ENCODE measurements at places on chromosomes 12 and 14.

DNA sequence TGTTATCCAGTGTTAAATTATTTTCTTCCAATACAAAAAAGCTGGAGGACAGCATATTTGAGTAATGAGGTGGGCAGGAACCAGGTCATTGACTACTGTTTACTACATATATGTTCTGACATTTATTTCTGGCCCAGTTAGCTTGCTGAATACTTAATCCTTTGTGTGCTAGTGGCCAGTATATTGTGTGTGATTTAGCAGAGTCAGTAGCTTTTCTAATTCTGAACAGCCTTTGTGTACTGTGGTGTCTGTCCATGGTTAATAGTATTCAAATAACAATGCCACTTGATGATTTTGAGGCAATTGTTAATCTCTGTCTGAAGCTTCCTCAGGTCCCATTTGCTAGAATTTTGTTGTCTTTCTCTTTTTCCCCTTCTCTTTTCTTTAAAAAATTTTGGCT lies 286.5 kb upstream of the E2F7 start:
- no peak for DNase-seq

DNA sequence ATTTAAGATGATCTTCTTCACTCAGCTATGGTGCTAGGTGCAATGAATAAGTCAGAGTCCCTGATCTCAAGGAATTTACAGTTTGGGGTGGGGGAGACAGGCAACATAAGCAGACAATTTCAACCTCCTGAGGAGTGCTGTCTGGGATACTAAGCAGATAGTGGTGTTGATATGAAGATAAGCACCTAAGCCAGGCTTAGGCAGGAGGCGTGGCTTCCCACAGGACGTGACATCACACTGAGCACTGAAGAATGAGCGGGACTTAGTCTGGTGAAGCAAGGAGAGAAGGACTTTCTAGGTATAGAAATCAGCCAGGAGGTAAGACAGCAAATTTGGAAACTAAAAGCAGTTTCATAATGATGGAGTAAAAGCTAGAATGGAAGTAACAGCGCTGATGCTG lies 6.8 kb downstream of the PRPH start:
- DNase-seq = no peak

- no peak for DNase-seq
These were observed 230.0 kb downstream of the SOX5 start for GRCh38 chr12:23719493-23719892.

DNA sequence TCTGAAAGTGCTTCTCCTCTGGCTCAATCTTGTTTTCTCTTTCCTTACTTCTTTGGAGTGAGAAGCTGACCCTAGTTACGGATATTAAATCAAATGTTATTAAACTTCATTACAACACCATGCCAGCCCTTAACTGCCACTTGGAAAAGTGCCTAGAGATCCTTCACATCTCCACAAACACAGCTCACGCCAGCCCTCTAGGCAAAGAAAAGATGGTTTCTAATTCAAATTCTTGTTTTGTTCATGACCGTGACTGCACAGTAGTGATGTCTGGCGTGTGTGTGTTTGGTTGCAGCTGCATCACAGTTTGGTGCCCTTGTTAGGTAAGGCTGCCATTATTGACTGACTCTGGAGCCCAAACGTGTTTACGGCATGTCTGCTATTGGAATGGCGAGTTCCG lies 113.0 kb downstream of the BEGAIN start:
- no peak for DNase-seq

- no peak for DNase-seq
These were observed 463.1 kb downstream of the RAD51B start for GRCh38 chr14:68282479-68283377.

- no peak for DNase-seq
These were observed 14.6 kb upstream of the C1S start for GRCh38 chr12:7045913-7046312.

- DNase-seq = no peak
These were observed 51.1 kb downstream of the CALM1 start for GRCh38 chr14:90447720-90448497.

GRCh38 chr12:103138538-103138937 lies 181.1 kb downstream of the ASCL1 start:
- DNase-seq = no peak

GRCh38 chr12:87930033-87930432 lies 99.2 kb downstream of the C12orf50 start:
- no peak for DNase-seq

GRCh38 chr14:99261912-99262787 lies 9.8 kb downstream of the BCL11B start:
- no peak for DNase-seq

DNA sequence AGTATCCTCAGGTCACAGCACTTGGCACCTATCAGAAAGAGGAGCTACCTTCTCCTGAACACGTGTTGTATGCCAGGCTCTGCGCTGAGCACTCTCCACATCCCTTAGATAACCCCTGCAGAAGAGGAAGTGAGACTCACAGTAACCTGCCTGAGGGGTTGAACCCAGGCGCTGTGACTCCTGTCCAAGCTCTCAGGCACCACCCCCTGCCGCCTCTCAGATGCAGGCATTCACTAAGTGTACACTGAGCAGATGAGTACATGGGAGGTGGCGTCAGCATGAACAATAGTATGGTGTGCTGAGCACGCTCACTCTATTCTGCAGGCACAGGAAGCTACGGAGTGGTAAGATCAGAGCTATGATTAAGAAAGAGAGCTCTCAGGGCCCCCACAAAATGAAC lies 21.0 kb upstream of the RIC8B start:
- no peak for DNase-seq

DNA sequence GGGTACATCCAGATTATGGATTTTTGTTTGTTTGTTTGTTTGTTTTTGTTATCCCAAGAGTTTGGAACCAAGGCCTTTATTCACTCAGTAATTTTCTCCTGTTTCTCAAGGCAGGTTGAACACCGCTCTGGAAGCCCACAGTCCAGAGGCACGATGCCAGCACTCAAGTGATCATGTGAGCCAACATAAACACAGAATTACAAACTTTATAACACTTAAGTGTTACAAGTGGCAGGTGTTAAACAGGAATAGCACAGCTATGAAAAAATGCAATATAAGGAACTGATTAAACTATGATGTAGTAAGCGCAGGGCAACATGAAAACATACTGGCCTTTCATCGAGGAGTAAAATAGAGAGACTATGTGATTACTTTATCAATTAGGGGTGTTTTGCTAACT lies 1885.8 kb upstream of the SEL1L start:
- no peak for DNase-seq

DNA sequence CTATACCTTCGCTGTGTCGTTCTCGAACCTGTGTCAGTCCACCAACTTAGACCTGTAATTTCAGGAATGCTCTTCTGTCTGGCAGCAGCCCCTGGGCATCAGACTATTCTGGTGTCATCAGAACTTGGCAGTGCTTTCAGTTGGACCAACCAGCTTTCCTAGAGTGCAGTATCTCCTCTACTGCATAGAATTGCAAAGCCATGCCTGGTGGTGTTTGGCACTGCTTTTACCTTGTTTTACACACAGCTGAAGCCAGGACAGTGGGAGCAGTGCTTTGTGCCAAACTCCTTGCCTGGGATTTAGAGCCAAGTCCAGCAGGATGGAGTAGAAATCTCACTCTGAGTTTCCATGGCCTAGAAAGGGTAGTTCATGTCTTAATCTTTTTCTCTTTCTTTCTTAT lies 1.5 kb downstream of the FLVCR2 start:
- no peak for DNase-seq

GRCh38 chr12:98274430-98275130 lies 240.8 kb upstream of the TMPO start:
- no peak for DNase-seq

DNA sequence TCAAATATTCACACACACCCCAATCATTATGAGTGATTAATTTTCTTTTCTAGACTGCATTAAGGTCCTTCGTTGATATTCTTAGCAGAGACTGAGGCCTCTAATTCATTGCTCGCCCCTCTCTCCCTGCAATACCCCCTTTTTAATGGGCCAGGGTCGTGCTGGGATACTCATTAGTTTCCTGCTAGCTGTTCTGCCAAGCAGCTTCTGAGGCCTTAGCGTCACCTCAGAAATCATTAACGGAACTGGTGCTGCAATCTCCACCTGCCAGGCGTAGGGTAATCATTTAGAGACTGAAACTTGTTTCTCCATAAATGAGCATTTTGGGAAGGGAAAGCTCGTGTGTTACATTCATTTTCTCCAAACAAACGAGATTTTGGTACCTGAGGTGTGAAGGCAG lies 1054.7 kb downstream of the GALC start:
- DNase-seq = no peak

DNA sequence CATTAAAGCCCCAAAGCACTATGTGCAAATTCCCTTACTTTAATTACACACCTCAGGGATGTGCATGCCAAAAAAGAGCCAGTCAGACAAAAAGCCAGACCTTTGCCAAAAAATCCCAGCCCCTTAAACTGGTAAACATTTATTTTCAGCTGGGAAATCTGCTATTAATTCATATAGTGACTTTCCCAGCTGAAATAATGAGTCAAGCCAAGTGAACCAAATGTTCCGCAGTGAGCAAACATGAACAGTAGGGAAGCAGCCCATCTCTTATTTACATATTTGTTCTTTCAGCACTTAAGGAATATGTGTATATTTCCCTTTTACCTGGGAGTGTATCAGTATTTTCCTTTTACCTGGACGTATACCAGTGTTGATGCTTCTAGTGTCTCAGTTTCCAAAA lies 44.0 kb upstream of the OTX2 start:
- no peak for DNase-seq

- DNase-seq = no peak
These were observed 70.7 kb downstream of the SCARB1 start for GRCh38 chr12:124792961-124793441.

DNA sequence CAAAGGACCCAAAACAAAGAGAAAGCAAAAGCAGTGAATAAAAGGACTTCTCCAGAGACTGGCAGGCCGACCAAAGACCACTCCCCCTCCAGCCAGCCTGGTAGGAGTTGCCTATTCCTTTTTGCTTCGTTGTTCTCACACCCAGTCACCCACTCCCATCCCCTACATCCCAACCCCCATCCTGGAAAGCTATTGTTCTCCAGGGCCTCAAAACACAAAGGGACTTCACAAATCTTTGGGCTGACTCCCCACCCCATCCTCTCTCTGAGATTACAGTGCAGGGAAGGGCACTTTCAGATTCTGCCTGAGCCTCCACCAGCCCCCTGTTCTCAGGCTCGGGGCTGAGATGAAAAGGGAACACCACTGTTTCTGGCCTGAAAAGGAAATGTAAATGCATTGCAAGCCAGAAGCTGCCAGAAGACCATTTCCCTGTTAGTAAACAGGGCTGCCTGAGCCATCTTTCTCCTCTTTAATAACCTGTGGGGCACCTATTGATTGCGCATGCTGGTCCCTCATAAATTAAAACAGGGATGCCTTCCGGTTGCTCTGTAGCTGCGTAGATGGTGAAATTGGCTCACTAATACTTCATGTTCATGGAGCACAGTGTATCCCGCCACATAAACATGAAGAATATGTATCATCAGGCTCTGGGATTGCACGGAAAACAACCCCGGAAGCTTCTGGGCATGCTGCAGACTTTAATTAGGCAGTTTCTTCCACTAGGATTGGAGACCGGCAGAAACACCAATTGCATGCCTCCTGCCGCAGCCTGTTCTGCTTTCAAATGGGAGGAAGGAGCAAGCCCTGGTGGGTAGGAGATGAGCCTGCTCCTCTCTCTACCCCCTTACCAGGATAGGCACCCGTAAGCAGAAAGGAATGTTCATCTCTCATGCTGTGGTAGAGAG lies 130.3 kb upstream of the FUT8 start:
- no peak for DNase-seq

DNA sequence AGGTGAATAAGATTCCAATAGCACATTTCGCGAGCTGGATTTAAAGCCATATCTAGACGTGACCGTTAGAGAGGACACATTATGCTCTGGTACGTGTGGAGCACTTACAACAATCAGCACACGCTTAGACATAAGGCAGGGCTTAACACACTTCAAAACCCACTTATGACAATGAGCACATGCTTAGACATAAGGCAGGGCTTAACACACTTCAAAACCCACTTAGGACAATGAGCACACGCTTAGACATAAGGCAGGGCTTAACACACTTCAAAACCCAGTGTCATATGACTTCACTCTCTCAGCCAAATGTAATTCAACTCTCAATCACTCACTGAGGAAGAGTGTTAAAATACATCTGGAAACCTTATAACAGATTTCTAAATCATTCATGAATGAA lies 11.2 kb upstream of the PLD4 start:
- DNase-seq = no peak

DNA sequence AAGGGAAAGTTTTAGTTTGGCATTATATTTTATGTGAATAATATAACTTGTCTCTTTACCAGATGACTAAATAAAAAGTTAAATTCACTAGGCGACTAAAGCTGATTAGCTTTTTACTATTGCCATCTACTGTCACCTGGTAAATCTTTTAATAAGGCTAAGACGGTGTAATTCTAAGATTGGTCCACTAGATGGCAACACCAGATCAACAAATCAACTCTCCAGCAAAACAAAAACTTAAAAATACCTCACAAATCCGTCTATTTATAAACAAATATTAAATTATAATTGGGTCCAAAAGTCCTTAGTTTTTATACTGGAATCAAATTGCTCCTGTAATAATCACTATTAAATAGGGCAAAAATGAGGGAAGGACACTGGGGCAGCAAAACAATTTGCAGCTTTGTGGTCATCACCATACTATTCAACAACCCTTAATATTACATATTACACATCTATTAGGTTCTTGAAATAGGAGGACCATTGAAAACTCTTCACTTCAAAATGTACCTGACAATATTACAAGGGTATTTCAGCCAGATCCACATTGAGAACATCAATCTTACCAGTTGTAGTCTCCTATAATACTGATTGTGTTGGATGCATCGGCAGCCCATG lies 47.9 kb downstream of the GALC start:
- no peak for DNase-seq

GRCh38 chr14:30015489-30015888 lies 87.8 kb upstream of the PRKD1 start:
- DNase-seq = no peak

DNA sequence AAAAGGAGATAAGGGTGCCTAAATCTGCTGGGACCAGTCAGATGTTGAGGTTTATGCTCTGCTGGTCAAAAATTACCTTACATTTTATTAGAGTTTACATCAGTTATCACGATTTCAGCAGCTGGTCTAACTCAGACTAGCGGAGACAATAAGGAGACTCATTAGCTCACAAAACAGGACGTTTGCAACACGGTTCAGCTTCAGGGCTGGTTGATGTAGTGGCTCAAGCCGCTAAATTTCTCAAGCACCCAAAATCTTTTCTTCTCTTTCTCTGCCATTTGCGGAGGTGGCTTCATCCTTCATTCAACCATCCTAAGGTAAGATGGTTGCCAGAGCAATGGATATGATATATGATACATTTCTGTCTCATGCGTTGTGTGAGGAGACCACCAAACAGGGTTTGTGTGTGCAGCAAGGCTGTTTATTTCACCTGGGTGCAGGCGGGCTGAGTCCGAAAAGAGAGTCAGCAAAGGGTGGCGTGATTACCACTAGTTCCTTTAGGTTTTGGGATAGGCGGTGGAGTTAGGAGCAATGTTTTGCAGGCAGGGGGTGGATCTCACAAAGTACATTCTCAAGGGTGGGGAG lies 30.3 kb upstream of the CLIP1 start:
- no peak for DNase-seq

Measured in coronary artery (tissue), 2 donors.